ENCODE measurements at places on chromosomes 12 and 14.

GRCh38 chr12:112134731-112135130, 9.4 kb downstream of the TRAFD1 start:
- no peak for DNase-seq

GRCh38 chr14:73463411-73463810, 5.1 kb upstream of the NUMB start:
- DNase-seq = peak; percentile 54

GRCh38 chr14:58082491-58083098, 69.4 kb downstream of the ARMH4 start:
- no peak for DNase-seq

DNA sequence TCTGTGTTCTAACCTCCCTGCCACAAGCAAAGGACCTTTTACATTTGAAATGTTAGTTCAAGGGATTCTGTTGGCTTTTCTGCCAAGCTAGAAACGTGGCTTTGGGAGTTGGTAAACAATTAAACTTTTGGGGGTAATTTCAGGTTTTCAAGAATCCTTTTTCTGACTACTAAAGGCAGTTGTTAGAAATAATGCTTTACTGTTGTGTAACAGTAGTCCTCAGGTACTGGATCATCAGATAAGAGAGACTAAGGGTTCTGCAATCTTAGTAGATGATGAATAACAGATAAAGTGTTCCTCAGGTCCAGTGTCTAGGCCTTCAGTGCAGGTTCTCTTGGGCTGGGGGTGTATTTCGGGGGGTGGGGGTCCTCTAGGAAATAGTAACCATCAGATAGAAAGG, 192.3 kb downstream of the SYNE2 start:
- no peak for DNase-seq

GRCh38 chr12:83128540-83128939, 441.8 kb downstream of the TMTC2 start:
- DNase-seq = no peak

GRCh38 chr14:38226366-38226765, 18.7 kb downstream of the SSTR1 start:
- DNase-seq = no peak

DNA sequence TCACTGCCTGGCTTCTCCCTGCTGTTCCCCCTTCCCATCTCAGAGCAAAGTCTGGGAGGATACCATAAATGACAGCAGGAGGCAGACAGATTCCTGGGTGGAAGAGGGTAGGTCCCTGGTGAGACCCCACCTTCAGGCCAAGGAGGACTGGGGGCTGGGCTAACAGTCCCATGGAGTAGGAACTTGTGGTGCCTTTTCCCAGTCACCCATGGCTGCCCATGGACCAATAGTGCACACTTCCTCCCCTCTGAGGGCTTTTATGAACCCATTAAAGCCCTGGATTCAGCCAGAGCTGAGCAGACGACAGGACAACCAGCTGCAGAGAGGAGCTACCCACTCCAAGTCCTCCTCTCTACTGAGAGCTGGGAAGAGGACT, 36.6 kb upstream of the OR5AU1 start:
- DNase-seq = no peak

DNA sequence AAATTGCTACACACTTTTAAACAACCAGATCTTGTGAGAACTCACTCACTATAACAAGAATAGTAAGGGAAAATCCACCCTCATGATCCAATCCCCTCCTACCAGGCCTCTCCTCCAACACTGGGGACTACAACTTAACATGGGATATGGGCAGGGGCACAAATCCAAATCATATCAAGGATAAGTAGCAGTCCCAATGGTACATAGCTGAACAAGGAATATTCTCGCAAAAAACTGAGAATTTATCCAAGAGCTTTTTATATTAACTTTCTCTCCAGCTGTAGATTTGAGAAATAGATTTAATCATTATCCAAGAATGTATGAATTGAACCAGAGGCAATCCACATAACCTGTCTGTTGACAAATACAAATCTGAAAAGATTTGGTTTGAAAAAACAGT, 185.2 kb downstream of the TMTC3 start:
- no peak for DNase-seq

GRCh38 chr14:104925214-104925854, 655 bp downstream of the PLD4 start:
- no peak for DNase-seq

DNA sequence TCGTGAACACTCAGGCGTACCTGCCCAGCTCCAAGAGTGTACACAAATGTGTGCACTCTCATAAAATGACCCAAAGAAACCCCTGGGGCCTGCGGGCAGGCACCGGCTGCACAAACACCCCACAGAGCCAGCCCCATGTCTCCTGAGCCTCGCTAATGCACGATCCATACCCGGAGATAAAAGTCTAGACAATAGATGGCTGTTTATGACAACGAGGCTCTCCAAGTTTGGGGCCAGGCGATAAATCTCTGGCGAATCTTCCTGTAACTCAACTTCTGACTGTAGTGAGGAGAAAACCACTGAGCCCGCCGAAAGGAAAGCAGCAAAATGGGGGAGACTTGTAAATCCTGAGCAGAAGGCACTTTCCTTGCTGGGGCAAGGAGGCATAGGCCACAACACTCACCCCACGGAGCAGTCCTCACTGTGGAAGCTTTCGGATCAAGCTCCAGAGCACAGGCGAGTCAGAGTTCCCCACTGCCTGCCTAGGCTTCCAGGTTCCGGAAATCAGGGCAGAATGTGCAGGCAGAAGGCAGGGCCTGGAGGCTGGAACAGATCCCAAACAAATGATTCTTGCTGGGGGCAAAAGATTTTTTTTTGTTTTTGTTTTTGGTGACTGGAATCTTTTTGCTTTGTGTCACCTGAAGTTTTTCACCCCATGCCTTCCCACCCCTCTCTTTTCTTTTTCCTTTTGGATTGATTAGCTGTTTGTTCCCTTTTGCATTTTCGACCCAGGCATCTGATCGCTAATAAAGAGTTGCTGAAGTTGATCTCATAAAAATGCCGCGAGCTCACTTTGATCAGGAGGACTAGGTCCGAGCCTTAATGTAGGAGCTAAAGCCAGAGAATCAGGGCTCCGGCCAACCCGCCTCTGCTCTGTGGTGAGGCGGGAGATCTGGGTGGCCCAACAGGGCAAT, 4.5 kb upstream of the HOXC11 start:
- DNase-seq = no peak

DNA sequence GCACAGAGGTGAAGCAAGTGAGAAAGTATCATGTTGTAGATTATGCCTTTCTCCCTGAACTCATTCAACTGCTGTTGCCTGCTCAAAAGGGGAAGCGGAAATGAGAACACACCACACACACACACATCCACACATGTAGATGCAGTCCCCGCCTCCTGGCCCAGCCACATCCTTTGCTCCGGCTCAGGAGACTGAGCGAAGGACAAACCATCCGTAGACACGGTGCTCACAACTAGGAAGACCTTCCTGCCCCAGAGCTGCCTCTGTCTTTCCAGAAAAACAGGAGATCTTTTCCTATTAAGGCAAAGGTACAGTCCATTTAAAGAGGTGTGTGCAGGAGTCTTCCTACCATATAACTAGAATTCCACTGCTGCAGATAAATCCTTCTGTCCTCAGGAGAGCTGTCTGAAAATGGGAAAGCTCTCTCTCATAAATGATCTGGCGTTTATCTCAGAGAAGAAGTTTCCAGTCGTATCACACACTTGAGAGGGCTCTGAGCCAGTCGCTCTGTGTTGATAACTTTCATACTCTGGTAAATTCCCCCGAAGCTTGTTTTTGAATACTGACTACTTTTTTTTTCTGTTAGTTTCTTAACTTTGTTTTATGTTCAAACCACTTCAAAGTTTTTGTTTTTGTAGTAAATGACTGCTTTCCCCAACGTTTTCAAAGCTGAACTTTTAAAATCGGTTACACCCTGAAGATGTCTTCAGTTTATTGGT, at the start of gene TESPA1:
TESPA1 (minus strand) TSS at position 105 of the 719 bp plus-strand sequence. CDS start 10,200 bp downstream, outside the sequence.
- DNase-seq = peak; percentile 26

DNA sequence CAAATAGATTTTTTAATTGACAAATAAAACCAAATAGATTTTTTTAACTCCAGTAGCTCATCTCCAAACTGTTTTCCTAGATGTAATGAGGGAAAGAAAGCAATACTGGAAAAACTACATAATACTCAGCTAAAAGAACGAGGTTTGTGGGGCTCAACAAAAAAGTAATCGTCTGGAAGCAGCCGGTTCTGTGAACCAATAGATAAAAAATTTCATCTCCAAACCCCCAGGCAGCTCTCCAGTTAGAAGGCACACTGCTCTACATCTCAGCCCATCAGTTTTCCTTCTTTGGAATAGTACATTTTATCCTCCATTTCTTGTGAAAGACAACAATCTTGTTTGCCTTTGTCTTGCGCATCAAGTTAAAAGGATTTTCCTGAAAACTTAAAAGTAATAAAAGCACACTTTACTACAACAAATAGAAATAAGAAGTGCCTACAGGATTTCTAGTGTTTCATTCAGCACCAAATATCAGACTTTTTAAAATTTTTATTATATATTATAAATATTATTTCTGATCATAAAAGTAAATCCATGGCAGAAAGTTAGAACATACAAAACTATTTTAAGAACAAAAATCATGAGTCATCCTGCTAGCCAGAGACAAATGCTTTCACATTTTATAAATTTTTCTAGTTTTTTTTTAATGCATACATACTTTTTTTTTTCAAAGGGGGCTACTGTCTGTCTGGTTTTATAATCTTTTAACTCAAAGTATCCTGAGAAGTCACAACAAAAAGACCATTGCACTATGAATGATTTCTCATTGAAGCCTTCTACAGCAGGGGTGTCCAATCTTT, 67.7 kb downstream of the EPS8 start:
- no peak for DNase-seq

DNA sequence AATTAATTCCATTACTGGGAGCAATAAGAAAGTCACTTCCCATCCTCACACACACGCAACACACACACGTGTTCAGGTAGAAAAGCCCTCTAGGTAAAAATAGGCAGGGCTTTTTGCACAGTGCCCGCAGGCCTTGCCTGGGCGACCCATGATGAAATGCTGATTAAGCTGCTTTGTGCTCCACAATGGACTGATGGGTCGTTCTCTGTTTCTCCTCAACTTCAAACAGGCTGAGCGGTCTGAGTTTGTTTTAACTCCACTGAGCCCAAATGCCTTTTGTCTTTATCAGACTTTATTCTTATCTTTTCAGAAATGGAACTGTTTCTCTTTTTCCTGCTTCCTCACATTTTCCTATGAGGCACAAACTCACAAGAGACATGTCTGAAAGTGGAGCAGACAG, 9.4 kb upstream of the DACT1 start:
- DNase-seq = no peak

GRCh38 chr12:66008985-66009384, 121.6 kb downstream of the LLPH start:
- no peak for DNase-seq

GRCh38 chr12:88225776-88226175, 83.7 kb downstream of the TMTC3 start:
- no peak for DNase-seq

- no peak for DNase-seq
Measured at GRCh38 chr12:126667339-126667738, 1599.6 kb upstream of the TMEM132C start.

GRCh38 chr12:49698619-49699545, 8.3 kb downstream of the FMNL3 start:
- DNase-seq = peak; percentile 40

GRCh38 chr14:33938131-33938949, 12.5 kb downstream of the EGLN3 start:
- DNase-seq = peak; percentile 89

DNA sequence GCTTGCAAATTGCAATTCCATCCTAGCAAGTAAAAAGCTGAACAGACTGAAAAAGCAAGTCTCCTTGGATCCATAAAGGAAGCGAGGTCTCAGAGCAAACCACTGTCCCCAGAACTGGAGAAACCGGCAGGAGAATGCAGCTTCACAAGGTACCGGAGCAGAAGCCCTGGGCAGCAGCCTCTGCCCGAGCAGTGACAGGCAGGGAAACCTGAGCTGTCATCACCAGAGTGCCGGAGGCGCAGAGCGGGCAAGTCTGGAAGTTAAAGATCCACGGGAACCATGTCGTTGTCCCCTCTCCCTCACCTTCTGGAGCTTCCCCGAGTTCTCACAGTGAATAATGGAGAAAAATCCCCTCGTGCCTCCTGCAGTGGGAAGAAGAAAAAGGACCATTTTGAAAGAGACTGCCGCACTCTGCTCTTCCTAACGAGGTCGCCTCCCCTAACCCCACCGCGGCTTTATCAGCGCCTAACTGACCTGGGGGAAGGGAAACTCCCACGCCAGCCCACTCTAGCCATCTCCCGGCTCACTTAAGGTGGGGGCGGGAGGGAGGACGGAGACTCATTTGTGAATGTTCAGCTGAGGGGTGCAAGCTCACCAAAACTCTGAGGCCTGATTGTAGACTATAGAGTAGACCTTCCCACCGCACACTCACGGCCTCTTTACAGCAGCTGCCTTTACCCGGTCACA, 27.8 kb downstream of the FBXL14 start:
- no peak for DNase-seq

- DNase-seq = no peak
Measured at GRCh38 chr12:7638064-7638759, 27.5 kb downstream of the APOBEC1 start.

- no peak for DNase-seq
Measured at GRCh38 chr14:41385797-41386196, 220.9 kb upstream of the LRFN5 start.

DNA sequence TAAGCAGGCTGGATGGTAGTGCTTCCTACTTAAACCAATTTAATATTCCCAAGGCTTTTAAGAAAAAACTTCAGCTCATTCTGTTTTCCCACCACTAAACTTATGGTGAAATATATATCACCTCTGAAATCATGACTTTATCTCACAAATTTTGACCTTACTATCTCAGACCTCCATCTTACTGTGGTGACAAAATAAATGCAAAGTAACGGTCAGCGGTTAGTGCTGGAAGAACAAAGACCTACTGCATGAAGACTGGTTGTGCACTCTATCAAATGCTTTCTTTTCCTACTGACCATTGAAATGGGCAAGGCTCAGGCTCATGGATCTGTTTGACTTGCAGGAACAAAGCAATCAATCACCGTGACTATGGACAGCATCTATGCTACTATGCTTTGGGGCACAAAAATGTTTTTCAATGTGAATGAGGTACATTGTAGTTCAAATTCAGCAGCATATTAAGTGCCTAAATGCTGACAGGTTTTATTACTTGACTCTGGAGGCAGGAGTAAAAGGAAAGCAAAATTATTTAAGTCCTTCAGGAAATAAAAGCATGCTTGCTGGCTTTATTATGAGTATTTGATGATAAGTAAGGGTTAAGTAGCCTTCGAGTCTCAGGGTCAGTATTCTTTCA, 43.1 kb upstream of the GTF2A1 start:
- no peak for DNase-seq

GRCh38 chr12:72072592-72073212, 134.1 kb downstream of the TPH2 start:
- DNase-seq = no peak

DNA sequence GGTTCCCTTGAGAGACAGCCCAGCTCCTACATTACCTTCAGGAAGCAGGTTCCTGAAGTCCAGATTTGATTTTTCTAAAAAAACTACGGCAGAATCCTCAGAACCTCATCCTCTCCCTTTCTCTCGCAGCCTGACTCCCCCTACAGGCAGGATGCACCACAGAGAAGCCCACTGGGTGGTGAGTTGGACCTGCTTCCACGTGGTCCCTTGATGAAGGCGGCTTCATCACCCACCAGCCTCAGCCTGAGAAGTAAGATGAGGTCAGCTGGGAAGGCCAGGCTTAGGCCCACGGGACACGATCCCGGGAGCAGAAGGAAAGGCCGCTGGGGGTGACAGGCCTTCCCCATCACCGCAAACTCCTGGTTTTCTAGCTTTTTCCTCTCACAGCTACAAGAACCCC, 83.0 kb downstream of the ACTN1 start:
- no peak for DNase-seq

- no peak for DNase-seq
Measured at GRCh38 chr12:108090107-108090899, 38.8 kb upstream of the WSCD2 start.

- DNase-seq = no peak
Measured at GRCh38 chr12:109878247-109878625, 2.1 kb downstream of the GLTP start.

All from body of pancreas (tissue), 4 donors.